ENCODE measurements at places on chromosomes 2 and 18. TPM values are rescaled to one million over a fixed set of nuclear protein-coding genes. Genes with fewer than 3 reads are reported as not detected.

DNA sequence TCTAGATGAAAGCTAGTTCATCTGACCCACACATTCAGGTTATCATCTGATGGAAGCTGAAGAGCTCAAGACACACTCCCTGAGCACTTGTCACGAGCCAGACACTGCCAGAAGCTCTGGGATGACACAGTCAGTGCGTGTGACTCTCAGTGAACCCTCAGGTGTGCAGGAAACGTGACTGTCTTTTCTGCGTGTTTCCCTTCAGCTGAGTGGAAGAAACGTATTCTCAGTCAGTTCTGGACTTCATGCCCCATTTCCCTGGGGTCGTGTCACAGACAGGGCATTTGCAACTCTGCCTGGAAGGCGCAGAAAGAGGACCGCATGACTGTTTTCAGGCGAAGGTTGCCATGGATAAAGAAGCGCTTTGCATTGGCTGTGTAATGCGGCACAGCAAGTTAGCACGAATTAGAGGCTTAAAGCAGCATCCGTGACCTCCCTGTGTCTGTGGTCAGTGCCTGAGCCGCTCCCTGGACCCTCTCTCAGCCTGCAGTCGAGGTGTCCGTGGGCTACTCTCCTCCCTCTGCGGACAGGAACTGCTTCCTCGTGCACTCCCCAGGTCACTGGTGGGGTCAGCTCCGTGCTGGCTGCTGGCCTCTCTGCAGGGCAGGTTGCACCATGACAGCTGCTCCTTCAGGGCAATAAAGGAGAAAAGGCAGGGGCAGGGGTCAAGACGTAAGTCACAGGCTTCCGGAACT, 3.3 kb upstream of the ALLC start:
- no peaks in the 10 kb centered on the region for H3K4me1 ChIP-seq
- no peak overlapping the region for H3K4me3 ChIP-seq
- no peak for DNase-seq
- H3K36me3 ChIP-seq = no peaks in the 10 kb centered on the region
- no peak overlapping the region for H3K27ac ChIP-seq
- H3K27me3 ChIP-seq = no peaks in the 10 kb centered on the region

DNA sequence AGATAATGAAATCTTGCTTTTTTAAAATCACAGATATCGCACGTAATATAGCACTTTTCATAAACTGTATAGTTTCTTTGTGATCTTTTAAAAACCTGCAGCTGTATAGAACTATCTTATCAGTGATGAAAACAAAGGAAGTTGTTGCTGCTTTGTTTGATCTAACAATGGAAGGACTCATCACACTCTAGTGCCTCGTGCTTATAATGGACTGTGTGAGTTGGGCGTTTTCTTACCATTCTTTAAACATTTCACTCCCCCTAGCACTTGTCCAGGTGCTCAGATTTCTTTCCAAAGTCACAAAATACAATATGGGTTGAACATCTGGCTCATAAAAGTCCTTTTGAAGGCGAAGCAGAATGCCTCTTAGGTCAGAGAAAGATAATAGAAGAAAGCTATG, 94.8 kb upstream of the SPATS2L start:
- no peaks in the 10 kb centered on the region for H3K4me1 ChIP-seq
- DNase-seq = no peak
- no peak overlapping the region for H3K4me3 ChIP-seq

- H3K27me3 ChIP-seq = no peaks in the 10 kb centered on the region
- no peaks in the 10 kb centered on the region for H3K4me1 ChIP-seq
- no peak for DNase-seq
- no peaks in the 10 kb centered on the region for H3K36me3 ChIP-seq
- no peak overlapping the region for H3K4me3 ChIP-seq
- no peak overlapping the region for H3K27ac ChIP-seq
These were observed 193.0 kb downstream of the RAB3GAP1 start for GRCh38 chr2:135245071-135245470.

DNA sequence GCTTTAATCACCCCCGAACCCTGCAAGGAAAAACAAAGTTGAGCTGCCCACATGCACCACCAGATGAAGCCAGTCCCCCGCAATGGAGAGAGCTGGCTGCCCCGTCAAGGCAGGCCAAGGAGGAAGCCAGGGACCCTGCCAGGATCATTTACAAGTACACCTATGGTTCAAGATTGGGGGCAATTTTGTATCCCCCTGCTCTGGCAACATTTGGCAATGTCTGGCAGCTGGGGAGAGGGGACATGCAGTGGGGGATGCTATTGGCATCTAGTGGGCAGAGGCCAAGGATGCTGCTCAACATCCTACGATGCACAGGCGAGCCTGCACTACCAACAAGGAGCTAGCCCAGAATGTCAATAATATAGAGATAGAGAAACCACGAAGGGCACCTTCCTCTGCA, 1.9 kb downstream of the ACTR1B start:
- H3K4me1 ChIP-seq = peaks cover 29% of the 10 kb centered on the region
- DNase-seq = no peak
- no peaks in the 10 kb centered on the region for H3K36me3 ChIP-seq
- no peaks in the 10 kb centered on the region for H3K27me3 ChIP-seq
- H3K4me3 ChIP-seq = no peak overlapping the region

DNA sequence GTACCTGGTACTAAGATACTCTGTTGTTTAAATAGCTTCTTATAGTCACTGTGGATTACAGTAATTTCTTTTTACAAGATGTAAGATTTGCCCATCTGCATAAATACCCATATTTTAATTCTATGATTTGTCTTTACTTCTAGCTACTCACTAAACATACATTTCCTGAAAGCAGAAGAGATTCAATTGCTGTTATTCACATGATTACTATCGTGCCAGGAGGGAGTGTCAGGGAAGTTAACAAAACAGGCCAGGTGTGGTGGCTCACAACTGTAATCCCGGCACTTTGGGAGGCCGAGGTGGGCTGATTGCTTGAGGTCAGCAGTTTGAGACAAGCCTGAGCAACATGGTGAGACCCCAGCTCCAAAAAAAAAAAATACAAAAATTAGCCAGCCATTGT, 33.8 kb downstream of the PRKCE start:
- no peaks in the 10 kb centered on the region for H3K36me3 ChIP-seq
- no peak for DNase-seq
- H3K4me3 ChIP-seq = no peak overlapping the region
- H3K27ac ChIP-seq = no peak overlapping the region
- peaks cover 44% of the 10 kb centered on the region for H3K4me1 ChIP-seq

DNA sequence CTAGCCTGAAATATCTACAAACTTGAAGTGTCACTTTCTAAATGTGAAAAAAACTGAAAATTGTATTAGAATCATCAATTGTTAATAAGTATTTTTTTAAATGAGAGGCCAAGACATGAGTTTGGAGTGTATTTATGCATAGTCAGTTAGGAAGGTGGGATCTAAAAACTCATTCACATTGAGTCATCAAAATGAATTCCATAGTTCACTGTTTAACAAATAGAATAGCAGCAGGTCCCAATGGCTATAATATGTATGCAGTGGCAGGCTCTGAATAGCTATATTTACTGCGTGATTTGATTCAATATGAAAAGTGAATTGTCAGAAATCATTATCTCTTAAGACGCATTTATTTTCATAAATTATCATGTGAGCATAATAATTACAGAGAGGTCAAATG, 256.1 kb downstream of the ZNF385B start:
- H3K27ac ChIP-seq = no peak overlapping the region
- peaks cover 11% of the 10 kb centered on the region for H3K4me1 ChIP-seq
- no peak overlapping the region for H3K4me3 ChIP-seq
- H3K36me3 ChIP-seq = no peaks in the 10 kb centered on the region
- no peaks in the 10 kb centered on the region for H3K27me3 ChIP-seq

GRCh38 chr2:132581991-132582738, 87.8 kb downstream of the LYPD1 start:
- H3K27ac ChIP-seq = no peak overlapping the region
- H3K27me3 ChIP-seq = no peaks in the 10 kb centered on the region
- no peaks in the 10 kb centered on the region for H3K36me3 ChIP-seq
- no peak for DNase-seq
- H3K4me1 ChIP-seq = no peaks in the 10 kb centered on the region
- H3K4me3 ChIP-seq = no peak overlapping the region

- no peaks in the 10 kb centered on the region for H3K36me3 ChIP-seq
- no peaks in the 10 kb centered on the region for H3K27me3 ChIP-seq
- no peak overlapping the region for H3K27ac ChIP-seq
These were observed 649.1 kb downstream of the NYAP2 start for GRCh38 chr2:226048611-226049010.

Gene C2orf80
- not detected for total RNA-seq

Gene APCDD1
- total RNA-seq = 10.1 TPM

Gene CCNT2
- 11.6 TPM for total RNA-seq

Measured in gastrocnemius medialis (tissue), 4 donors.